ENCODE measurements at places on chromosomes 2 and 18. TPM values are rescaled to one million over a fixed set of nuclear protein-coding genes. Genes with fewer than 3 reads are reported as not detected.

DNA sequence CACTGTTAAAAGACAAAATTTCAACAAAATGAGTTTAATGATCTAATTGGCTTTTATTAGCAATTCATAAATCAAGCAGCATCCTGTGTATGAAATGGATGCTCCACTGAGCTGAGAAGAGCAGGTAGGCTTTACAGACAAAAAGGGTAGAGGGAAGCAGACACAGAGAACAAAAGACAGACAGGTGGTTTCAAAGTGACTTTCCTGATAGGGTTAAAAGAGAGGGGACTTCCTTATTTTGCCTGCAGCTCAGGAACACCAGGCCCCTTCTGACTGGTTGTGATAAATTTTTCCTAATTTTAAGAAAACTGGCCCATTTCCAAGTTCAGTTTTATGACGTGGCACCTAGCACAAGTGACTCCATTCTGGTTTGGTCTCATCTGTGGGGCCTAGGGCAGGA is 11.9 kb downstream of the TEX51 start:
- no peaks in the 10 kb centered on the region for H3K4me1 ChIP-seq
- H3K4me3 ChIP-seq, result no peak overlapping the region
- no peak for DNase-seq
- H3K27ac ChIP-seq, result no peak overlapping the region
- H3K27me3 ChIP-seq, result peaks cover under 1% of the 10 kb centered on the region

GRCh38 chr18:54958704-54959625 is at the start of gene CCDC68:
Gene CCDC68 (minus strand): TSS chr18:54959461. CDS start chr18:54942791, 16,670 bp downstream.
- no peak within 1 kb of the TSS for H3K27ac ChIP-seq
- no peaks in the 10 kb centered on the region for H3K4me1 ChIP-seq
- H3K4me3 ChIP-seq, result peak within 1 kb of the TSS; percentile 39
- DNase-seq, result no peak
- H3K36me3 ChIP-seq, result no peaks in the 10 kb centered on the region

UNC80 gene
- not detected for total RNA-seq

TSHZ1 gene
- total RNA-seq, result 12.4 TPM

GRCh38 chr18:73151086-73151485 is 283.3 kb upstream of the NETO1 start:
- H3K4me3 ChIP-seq, result no peak overlapping the region
- H3K4me1 ChIP-seq, result no peaks in the 10 kb centered on the region
- DNase-seq, result no peak
- no peak overlapping the region for H3K27ac ChIP-seq
- H3K36me3 ChIP-seq, result no peaks in the 10 kb centered on the region

DNA sequence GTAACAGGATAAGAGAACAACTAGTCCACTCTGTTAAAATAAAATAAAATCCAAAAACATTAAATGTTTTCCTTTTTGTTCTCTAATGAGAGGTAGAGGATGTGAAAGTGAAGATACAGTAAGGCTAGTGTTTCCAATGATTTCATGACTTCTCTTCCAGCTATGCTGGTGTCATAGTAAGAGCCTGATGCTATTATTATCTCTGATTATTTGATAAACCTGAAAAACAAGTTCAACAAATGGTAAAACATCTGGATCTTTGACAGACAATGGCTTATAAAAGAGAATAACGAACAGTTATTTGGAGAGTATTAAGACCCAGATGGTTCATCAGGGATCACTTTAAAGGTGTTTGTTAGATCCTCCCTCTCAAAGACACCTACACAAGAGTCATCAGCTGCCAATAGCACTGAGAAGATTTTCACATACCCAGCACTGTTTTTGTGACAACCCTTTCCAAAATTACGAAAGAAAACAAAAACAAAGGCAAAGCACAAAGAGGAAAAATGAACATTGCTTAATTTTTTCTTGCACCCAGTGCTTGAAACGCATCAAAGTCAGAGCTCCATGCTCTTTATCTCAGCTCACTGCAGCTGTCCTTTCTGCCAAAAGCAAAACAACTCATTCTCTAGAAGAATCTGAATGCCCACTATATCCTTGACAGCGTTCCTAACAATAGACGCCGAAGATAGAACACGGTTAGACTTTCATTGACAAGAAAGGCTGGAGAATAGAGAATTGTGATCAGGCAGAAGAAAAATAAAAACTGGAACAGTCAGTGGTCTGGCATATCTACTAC is 168.6 kb downstream of the SLC8A1 start:
- no peak for DNase-seq
- H3K27me3 ChIP-seq, result peaks cover 2% of the 10 kb centered on the region
- no peaks in the 10 kb centered on the region for H3K4me1 ChIP-seq
- H3K36me3 ChIP-seq, result no peaks in the 10 kb centered on the region

DNA sequence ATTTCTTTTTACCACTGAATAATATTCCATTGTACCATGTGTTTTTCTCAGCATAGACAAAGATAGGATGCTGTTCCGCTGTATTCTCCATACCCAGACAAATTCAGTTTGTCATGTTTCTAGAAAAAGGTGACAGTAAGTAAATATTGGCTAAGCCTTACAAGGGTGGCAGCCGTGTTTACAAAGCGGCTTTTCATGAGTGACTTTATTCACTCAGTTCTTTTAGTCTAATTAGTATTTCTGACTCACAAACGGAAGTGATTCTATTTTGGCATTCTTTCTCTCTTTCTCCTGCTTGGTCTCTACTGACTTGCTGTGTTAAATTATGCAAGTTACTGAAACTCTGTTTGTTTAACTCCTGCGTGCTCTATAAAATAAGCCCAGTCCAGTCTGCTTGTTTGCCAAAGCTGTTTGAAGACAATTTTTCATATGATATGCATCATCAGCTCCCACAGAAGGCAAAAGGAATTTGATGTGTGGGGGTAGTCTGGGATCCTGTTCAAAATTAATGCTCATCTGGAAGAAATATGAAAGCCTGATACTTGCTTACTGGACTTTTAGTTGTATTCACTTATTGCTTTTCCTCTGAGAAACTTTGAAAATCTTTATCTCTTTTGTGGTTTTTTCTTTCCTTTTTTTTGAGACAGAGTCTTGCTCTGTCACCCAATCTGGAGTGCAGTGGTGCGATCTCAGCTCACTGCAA is 2.3 kb upstream of the PLEKHH2 start:
- no peak overlapping the region for H3K27ac ChIP-seq
- DNase-seq, result peak; percentile 29
- H3K36me3 ChIP-seq, result no peaks in the 10 kb centered on the region
- peaks cover 10% of the 10 kb centered on the region for H3K4me1 ChIP-seq
- H3K4me3 ChIP-seq, result no peak overlapping the region

DNA sequence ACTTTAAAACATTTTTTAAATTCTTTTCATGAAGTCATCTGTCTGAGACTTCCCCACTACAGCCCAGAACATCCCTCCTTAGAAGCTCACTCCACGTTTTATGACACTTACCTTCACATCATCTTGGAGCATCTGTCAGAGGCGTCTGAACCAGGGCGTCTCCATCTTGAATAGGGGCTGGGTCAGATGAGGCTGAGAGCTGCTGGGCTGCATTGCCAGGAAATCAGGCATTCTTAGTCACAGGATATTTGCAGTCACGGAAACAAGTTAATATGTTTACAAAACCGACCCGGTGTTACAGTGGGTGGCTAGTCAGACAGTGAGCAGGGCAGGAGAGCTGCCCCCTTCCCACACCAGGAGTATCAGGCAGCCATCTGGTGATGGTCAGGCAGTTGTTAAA is 456.5 kb downstream of the FBXO15 start:
- H3K4me3 ChIP-seq, result no peak overlapping the region
- H3K4me1 ChIP-seq, result no peaks in the 10 kb centered on the region
- H3K27ac ChIP-seq, result no peak overlapping the region
- no peak for DNase-seq

DNA sequence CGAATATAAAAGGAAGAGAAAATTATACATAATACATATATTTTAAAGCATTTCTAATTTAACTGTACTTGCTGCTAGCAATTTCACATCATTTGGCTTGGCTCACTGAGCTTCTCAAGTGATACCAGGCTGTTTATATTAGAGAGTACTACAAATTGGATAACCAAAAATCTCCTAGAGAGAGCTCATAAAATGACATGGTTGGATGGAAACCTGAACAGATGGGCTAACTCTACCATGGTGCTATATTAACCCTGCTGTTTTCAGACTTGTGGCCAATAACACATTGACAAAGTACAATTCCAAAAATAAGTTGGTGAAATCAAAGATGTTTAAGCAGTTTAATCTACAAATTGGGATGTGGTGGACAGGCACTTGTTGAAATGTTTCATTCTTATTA is 364.4 kb upstream of the GCFC2 start:
- no peak overlapping the region for H3K27ac ChIP-seq
- DNase-seq, result no peak
- no peaks in the 10 kb centered on the region for H3K36me3 ChIP-seq
- H3K4me1 ChIP-seq, result no peaks in the 10 kb centered on the region
